Stimulated activated CD8-positive, alpha-beta memory T cell treated with anti-CD3 and anti-CD28 coated beads, Interleukin-15, amount 100 ng/mL, for 24 hours (primary cell): ENCODE measurements at places on chromosomes 11 and 22.
A peak's percentile ranks its signal among the peaks of the same experiment; 100 is the strongest.

GRCh38 chr11:88849368-88849767 lies 216.4 kb downstream of the GRM5 start:
- DNase-seq: no peak

- DNase-seq: no peak
Observed at GRCh38 chr11:30411383-30411782, 88.5 kb downstream of the ARL14EP start.

DNA sequence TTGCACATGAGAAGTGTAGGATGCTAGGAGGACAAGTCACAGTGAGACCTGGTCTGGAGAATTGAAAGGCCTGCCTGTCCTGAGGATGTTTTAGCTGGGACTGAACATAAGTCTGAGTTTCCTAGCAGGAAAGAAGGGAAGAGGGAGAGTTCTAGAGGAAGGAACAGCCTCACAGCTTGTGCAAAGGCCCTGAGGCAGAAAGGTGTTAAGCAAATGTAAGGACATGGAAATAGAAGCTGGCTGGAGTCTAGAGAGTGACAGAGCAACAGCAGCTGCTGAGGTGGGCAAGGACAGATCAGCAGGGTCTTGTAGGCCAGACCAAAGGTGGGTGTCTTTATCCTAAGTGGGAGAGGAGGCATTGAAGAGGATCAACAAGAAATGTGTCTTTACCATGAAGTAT lies 210.9 kb upstream of the E2F8 start:
- DNase-seq: no peak

- DNase-seq: no peak
Observed at GRCh38 chr11:122734848-122735496, 79.5 kb downstream of the UBASH3B start.

DNA sequence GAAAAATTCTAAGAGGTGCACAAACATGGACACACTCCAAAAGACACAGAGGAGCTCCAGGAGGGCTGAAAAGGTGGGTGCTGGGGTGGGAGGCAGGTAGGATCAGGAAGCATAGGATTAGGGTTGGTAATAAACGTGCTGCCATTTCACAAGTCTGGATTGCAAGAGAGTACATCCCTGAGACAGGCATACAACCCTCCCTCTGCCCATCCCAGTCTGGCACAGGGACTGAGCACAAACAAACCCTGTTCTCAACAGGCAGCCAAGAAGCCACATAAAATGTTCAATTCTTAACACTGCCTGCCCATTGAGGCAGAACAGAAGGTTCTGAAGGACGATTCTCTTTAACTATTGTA lies 18.5 kb downstream of the SLC35F2 start:
- DNase-seq: no peak

- no peak for DNase-seq
Observed at GRCh38 chr11:105899772-105900171, 122.3 kb downstream of the MSANTD4 start.

- no peak for DNase-seq
Observed at GRCh38 chr11:18749681-18750319, 23.8 kb upstream of the IGSF22 start.

- no peak for DNase-seq
Observed at GRCh38 chr11:123382555-123383074, 47.5 kb upstream of the GRAMD1B start.

GRCh38 chr11:59207988-59208451 lies 4.7 kb downstream of the MPEG1 start:
- DNase-seq: no peak

GRCh38 chr11:18794956-18795355 lies 3.4 kb upstream of the PTPN5 start:
- no peak for DNase-seq

DNA sequence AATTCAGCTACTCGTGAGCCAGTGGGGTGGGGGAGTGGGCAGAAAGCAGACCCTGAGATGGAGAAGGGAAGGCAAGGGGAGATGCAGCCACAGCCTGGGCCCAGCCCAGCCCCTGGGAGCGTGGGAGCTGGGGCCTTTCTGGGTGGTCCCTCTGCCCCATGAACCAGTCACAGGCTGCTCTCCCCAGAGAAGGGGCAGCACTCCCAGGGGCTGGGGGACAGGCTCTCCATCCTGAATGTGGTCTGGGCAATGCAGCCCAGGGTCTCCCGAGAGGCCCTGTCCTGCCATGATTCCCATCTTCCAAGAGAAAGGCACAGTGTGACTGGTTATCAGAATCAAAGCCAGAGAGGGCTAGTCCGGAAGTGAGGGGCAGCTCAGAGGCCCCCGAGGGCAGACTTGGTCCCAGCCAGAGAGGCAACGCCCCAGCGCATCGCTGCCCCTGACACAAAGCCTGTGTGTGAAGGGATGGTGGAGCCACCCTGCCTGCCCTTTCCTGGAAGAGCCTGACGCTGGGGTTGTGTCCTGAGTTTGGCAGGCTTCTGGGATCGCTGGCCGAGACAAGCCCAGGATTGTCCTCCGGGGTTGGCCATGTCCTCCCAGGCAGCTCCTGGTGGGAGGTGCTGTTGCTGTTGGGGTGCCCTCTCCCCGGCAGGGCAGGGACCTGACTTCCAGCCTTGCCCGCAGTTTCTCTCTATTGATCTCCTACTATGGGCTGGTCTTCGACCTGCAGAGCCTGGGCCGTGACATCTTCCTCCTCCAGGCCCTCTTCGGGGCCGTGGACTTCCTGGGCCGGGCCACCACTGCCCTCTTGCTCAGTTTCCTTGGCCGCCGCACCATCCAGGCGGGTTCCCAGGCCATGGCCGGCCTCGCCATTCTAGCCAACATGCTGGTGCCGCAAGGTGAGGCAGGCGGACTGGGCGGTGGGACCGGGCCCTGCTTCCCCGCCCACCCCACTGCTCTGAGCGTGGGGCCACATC lies 23.8 kb upstream of the SLC22A12 start:
- DNase-seq: no peak

- no peak for DNase-seq
Observed at GRCh38 chr22:22369964-22370270, 125.3 kb downstream of the VPREB1 start.

DNA sequence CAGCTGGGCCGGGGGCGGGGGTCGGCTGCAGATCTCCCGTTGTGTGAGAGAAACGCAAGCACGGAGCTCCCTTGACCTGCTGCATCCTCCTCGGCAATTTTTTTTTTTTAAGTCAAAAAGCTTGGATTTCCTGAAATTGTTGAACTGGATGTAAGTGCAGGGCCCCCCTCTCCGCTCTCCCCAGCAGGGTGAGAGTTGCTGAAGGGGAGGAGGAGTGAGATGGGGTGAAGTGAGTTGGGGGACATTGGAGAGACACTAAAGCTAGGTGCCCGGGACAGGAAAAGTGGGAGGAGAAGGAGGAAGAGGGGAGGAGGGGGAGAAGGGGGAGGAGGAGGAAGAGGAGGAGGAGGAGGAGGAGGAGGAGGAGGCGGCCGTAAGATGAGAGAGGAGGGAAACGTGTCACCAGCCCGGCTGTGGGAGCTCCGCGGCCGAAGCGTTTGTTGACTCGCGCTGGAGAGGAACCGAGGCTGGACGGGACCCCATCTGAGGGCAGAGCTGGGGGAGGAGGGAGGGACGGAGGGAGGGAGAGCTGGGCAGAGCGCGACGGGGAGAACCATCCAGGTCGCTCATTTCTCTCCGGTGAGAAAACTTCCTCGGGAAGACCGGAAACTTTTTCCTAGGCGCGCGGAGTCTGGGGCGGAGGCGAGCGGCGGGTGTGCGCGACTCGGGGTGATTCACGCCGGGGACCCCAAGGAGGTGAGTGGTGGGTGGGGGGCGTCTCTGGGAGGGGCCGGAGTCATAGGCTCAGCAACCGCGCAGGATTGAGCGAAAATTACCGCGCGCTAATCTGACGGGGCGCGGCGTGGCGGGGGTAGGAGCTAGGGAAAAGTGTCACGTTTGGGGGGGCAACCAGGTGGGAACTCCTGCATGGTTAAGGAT lies 80.2 kb downstream of the PRR5L start:
- DNase-seq: no peak

- peak; percentile 64 for DNase-seq
Observed at GRCh38 chr11:119323532-119324033, 6.7 kb upstream of the MCAM start.

DNA sequence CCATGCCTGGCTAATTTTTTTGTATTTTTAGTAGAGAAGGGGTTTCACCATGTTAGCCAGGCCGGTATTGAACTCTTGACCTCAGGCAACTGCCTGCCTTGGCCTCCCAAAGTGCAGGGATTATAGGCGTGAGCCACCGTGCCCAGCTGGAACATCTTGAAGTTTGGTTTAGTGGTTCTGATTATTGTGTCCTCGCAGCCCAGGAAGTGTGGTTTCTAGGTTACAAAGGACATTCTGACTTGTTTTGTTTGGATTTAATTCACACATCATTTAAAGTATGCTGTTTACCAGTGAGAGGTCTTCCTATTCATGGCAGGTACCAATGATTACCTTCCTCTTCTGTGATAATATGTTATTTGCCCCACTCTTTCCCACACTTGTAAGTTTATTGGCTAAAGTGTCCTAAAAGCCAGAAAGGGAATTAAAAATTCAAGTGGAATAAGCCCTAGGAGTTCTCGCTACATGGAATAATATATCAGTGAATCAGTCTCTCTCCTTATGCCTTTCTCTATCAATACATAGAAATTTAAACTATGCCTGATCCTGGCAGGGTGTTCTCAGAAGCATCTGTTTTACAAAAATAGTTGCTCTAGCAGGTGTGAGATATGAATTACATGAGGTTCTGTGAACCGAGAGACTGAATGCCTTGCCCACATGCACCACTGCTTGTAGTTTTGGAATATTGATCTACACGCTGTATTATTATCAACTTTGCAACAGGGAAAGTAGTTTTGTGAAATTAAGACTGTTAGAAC lies 263.1 kb downstream of the DDX10 start:
- DNase-seq: no peak

GRCh38 chr22:29187831-29188230 lies 17.9 kb upstream of the EMID1 start:
- DNase-seq: no peak

DNA sequence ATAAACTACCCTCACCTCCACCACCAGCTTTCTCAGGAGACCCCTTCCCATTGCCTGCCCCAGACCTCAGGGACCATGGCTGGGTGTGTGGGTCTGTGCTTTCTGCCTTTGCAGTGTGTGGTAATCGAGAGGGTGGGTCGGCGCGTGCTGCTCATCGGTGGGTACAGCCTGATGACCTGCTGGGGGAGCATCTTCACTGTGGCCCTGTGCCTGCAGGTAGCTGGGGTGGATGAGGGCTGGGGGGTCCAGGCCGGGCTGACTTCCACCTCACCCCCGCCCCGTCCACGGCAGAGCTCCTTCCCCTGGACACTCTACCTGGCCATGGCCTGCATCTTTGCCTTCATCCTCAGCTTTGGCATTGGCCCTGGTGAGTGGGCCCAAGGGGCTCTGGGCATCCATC lies 10.5 kb upstream of the MIF start:
- no peak for DNase-seq

- DNase-seq: no peak
Observed at GRCh38 chr22:23190526-23190925, 10.2 kb downstream of the BCR start.

DNA sequence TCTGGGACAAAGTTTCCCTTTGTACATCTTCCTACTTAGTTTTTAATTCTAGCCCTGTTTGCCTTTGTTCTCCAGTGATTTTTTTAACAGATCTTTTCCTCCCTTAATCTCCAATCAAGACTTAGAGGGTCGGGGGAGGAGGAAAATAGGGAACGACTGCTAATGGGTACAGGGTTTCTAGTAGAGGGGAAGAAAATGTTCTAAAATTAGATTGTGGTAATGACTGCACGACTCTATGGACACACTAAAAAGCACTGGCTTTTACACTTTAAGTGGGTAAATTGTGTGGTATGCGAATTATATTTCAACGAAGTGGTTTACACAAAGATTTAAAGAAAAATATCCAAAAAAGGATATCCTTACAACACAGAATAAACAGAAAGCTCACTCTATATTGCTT lies 110.0 kb upstream of the SPON1 start:
- no peak for DNase-seq

DNA sequence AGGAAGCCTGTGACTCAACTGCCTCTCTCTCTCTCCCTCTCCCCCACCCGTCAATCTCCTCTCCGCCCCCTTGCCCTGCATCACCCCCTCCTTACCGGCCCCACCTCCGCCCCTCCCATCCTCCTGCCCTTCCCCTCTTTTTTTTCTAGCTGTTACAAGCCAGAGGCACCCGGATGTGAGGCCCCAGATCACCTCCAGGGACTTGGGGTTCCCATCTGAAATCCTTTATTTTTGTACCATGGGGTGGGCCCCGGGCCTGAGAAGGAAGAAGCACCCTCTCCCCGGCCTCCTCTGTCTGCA lies 10.8 kb downstream of the KCTD17 start:
- no peak for DNase-seq

DNA sequence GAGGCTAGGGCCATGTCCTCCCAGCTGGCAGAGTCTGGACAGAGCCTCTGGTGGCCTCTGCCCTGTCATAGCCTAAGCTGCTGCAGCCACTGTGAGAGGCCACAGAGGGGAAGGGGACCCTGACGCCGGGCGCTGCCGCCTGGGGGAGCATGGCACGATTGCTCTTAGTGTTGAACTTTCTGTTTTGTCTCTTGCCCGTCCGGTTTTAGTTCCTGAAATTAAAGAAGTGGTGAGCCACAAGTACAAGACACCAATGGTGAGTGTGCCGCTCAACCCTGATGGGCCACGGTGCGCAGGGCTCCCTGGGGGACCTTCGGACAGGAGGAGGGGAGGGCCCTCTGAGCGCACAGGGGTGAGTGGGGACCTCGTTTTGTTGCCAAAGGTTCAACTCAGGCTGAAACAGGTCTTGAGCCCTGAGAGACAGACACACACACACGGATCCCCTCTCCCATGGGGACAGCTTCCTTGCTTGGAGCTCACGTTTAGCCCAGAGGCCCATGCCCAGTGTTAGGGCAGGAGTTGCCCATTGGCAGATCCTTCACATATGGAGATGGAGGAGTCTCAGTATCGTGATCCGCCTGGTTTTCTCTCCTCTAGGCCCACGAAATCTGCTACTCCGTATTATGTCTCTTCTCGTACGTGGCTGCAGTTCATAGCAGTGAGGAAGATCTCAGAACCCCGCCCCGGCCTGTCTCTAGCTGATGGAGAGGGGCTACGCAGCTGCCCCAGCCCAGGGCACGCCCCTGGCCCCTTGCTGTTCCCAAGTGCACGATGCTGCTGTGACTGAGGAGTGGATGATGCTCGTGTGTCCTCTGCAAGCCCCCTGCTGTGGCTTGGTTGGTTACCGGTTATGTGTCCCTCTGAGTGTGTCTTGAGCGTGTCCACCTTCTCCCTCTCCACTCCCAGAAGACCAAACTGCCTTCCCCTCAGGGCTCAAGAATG lies 23.8 kb downstream of the MYBPC3 start:
- no peak for DNase-seq

GRCh38 chr11:85685820-85686459 lies at the start of gene CCDC89:
TSS of gene CCDC89 (minus strand) at chr11:85686195. CDS start at chr11:85686130, 65 bp downstream.
- DNase-seq: no peak

DNA sequence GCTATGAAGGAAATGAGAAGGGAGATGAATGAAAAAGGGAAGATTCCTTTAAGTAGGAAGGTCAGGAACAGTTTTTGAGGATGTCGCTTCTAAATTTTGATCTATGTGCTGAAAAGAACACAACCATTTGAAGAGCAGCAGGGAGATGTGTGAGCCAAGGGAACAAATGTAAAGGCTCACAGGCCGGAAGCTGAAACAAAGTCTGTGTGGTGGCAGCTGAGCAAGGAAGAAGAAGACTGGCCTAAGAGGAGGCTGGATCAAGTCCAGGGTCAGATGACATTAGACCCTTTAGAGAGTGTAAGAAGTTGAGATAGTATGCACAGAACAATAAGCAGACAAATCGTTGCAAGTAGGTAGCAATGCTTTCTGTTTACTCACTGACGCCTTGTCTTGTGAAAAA lies 1631.4 kb upstream of the TENM4 start:
- DNase-seq: no peak

- DNase-seq: no peak
Observed at GRCh38 chr11:81359476-81359875, 1374.2 kb downstream of the FAM181B start.

- DNase-seq: no peak
Observed at GRCh38 chr22:46044621-46045458, 67.9 kb upstream of the WNT7B start.

GRCh38 chr11:114058871-114059277 lies 637 bp upstream of the ZBTB16 start:
- DNase-seq: no peak
